IPS DF 6.9 (cell line): ENCODE measurements at places on chromosomes 5 and 9.

GRCh38 chr9:127711831-127712274 is 3.6 kb downstream of the PTRH1 start:
- no peak for DNase-seq

DNA sequence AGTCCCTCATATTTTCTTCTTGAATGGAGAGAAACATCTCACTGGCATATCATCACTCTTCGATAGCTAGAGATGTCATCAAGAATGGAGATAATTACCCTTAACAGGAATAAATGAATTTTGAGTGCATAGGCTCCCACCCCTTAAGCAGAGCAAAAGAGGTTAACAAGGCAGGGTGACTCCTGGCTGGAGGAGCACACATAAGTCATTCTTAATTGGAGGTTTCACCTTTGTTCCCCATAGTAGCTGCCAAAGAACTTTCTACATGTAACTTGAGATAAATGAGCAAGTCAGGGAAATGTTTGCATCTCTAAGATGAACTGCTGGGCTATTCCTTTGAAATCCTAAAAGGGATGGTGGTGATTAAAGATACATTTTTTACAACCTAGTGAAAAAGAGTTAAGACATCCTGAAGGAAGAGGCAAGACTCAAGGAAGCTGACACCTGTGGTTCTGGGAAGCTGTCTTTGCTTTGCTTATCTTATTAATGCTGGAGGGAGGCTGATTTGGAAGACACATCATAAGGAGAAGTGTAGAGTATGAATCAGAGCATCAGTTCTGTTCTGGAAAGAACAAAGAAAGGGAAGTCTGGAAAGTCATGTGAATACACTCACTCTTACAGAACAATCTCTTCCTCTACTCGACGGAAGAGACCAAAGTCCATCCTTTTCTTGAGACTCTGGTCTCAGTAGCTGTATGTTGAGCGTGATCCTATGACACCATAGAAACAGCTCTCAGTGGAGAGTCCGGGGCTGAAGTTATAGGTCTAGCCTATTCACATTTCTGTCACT is 326.3 kb downstream of the OSTF1 start:
- DNase-seq, result no peak

GRCh38 chr9:128805661-128806060 is 12.6 kb upstream of the ENDOG start:
- no peak for DNase-seq

GRCh38 chr5:84546686-84547085 is 162.0 kb upstream of the EDIL3 start:
- no peak for DNase-seq

DNA sequence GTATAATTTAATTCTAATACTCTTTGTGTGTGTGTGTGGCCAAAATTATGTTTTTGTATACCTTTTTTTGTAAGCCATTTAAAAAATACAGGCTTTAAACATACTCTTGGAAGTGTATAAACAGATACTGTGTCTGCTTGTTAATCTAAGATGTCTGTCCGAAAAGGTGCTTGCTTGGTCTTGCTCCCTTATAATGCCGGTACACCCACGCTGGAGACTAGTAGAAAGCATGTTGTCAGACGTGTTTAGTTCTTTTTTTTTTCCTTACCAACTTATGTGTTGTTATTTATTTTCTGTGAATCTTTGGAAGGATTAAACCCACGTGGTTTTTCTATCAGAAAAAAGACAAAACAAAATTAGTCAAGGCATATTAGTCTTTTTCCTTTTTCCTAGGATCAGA is 9.5 kb downstream of the GAPVD1 start:
- DNase-seq, result no peak

DNA sequence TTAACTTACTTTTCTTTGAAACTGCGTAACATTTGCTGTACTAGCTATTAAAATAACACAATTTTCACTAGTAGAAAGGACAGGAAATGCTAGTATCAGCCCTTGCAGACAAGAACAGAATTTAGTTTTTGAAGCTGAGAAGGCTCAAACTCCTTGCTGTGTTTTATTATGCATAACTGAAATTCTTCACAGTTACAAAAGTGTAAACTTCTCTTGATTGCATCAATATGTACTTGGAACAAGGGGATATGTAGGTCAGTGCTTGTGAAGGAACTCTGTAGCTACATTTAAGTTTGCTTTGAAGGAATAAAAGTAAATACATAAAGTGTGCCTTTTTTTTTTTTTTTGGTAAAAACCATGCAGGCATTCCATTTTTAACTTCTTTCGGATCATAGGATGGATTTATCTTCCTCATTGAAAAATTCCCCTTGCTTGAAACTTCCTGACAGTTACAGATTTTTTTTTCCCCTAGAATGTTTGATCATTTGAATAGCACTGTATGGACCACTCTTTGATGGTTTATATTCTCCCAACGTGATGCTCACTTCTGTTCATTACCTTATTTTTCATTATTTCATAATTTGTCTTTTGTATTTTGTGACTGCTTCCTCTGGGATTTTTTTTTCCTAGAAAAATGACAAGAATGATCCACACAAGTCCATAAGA is 94.9 kb upstream of the DAB2 start:
- no peak for DNase-seq
